ENCODE measurements at places on chromosomes 11 and 22. TPM values are rescaled to one million over a fixed set of nuclear protein-coding genes. Genes with fewer than 3 reads are reported as not detected.

- no peaks in the 10 kb centered on the region for H3K4me1 ChIP-seq
- DNase-seq, result no peak
- H3K36me3 ChIP-seq, result no peaks in the 10 kb centered on the region
- H3K27ac ChIP-seq, result no peak overlapping the region
- no peak overlapping the region for H3K4me3 ChIP-seq
- no peaks in the 10 kb centered on the region for H3K27me3 ChIP-seq
Measured at GRCh38 chr22:23375031-23375827, 194.9 kb downstream of the BCR start.

BATF2 gene
- total RNA-seq, result 0.76 TPM

DNA sequence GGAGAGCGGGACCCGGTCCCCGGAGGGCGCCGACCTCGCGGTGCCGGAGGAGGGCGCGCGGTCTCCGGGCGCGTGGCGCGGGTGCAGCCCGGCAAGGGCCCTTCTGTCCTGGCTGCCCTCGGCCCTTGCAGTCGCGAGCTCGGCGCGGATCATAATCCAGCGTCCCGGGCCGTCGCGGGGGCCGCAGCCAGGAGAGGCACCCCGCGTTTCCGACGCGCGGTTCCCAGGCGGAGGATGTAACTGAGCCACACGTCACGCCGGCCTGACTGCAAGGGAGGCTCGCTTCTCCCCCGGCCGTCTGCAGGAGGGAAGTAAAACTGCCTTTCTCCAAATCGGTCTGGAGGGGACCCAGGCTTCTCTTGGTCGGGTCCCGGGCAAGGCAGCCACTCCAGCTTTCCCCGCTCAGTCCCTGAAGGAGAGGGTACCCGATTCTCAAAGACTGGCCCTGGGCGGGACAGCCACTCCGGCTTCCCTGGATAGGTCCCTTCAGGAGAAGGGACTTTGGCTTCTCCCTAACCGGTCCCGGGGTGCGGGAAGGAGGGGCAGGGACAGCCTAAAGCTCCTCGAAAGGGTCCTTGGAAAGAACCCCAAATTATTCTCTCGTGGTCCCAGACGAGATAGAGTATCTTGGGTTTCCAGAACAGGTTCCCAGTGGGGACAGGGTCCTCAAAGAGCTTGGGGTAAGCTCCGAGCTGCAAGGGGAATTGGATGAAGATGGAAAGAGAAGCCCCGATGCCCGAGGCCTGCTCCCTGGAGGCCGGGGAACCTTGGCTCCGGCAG is 836 bp downstream of the SPON1 start:
- H3K36me3 ChIP-seq, result no peaks in the 10 kb centered on the region
- H3K4me3 ChIP-seq, result peak overlapping the region; percentile 17
- H3K4me1 ChIP-seq, result peaks cover 24% of the 10 kb centered on the region

- H3K27me3 ChIP-seq, result no peaks in the 10 kb centered on the region
- no peaks in the 10 kb centered on the region for H3K36me3 ChIP-seq
- peak overlapping the region; percentile 55 for H3K27ac ChIP-seq
- peak overlapping the region; percentile 77 for H3K4me3 ChIP-seq
- DNase-seq, result no peak
Measured at GRCh38 chr11:72642884-72643522, 31.2 kb downstream of the PDE2A start.

DNA sequence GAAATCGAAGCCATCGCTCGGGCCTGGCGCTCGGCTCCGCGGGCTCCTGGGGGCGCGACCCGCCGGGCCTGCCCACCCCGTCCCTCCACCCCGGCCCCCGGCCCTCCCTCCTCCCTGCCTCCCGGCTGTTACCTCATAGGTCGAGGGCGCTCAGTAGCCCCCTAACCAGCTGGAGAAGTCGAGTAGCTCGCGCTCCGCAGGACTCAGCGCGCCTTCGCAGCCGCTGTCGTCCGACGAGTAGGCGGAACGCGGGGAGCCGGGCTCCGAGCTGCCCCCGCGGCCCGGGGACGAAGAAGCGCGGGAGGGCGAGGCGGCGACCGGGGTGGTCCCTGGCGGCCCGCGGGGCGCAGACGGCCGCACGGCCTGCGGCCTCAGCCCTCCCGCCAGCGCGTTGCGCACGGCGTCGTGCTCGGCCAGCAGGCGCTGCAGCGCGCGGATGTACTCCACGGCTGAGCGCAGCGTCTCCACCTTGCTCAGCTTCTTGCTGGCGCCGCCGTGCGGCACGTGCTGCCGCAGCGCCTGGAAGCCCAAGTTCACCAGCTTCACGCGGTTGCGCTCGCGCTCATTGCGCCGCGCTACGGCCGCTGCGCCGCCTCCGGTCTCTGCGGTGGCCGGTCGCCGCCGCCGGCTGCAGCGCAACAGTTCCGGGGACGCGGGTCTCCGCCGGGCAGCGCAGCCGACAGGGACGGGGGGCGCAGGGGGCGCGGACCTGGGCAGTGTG is 627 bp downstream of the ASCL2 start:
- peaks cover 25% of the 10 kb centered on the region for H3K4me1 ChIP-seq
- H3K4me3 ChIP-seq, result peak overlapping the region; percentile 62
- peaks cover 82% of the 10 kb centered on the region for H3K27me3 ChIP-seq
- no peak for DNase-seq
- peak overlapping the region; percentile 60 for H3K27ac ChIP-seq
- no peaks in the 10 kb centered on the region for H3K36me3 ChIP-seq

DNA sequence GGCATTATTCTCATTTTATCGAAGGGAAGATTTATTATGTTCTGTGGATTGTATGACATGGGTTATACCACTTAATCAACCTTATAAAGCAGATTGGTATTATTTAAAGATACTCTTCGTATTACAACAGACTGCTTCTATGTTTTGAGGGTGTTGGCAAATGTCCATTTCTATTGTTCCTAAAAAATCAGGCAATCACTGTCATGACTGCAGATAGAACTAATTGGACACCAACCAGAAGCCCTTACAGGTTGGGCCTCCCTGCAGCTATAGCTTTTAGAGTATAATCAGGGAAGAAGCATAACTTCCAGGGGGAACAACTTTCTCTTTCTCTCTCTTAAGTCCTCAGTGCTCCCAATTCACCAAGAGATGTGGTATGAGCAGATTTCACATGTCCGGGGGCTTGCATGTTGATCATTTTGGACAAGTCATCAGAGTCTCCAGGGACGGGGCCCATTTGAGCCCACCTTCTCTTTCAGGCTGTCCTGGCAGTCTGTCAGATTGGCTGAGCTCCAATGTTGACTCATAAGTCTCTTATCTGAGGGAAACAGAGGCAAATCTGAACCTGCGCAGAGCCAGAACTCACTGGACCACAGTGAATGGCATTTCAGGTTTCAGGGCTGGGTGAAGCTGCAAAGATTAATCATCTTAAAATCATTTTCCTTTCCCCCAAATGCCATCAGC is 264.0 kb upstream of the CCDC90B start:
- H3K4me3 ChIP-seq, result no peak overlapping the region
- DNase-seq, result no peak
- no peaks in the 10 kb centered on the region for H3K36me3 ChIP-seq
- no peaks in the 10 kb centered on the region for H3K27me3 ChIP-seq
- H3K27ac ChIP-seq, result no peak overlapping the region

GRCh38 chr11:1422481-1422880 is 32.7 kb downstream of the BRSK2 start:
- H3K4me3 ChIP-seq, result no peak overlapping the region
- no peak overlapping the region for H3K27ac ChIP-seq
- H3K36me3 ChIP-seq, result no peaks in the 10 kb centered on the region
- no peaks in the 10 kb centered on the region for H3K27me3 ChIP-seq
- no peaks in the 10 kb centered on the region for H3K4me1 ChIP-seq

DNA sequence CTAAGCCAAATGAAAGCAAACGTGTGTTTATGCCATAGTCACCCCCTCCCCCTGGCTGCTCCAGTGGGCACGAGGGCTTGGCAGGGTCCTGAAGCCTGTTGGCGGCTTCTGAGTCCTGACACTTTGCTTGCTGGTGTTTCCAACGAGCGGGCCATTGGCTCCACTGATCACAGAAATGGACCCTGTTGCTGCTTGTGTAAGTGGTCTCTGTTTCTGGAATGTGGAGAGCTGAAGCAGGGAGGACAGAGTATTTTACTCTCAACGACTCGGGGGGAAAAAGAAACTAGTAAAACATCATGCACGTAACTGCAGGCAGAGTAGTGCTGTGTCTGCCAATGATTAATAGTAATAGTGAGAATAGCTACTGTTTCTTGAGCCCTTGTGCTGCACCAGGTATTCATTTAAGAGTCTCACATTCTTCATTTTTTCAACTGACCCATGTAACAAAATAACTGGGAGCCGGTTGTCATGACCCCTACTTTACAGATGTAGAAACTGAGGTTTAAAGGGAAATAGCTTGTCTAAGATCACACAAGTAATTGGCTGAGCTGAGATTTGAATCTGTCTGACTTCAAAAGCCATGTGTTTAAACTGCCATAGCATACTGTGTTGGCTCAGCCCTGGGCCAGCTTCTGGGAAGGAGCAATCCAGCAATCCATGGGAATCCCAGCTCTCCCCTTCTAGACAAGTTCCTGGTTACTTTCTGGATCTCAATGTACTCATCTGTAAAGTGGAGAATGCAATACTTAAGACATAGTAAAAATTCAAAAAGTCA is 526.7 kb downstream of the INSC start:
- no peak for DNase-seq
- no peaks in the 10 kb centered on the region for H3K36me3 ChIP-seq
- H3K4me1 ChIP-seq, result peaks cover 9% of the 10 kb centered on the region
- no peak overlapping the region for H3K27ac ChIP-seq
- H3K4me3 ChIP-seq, result no peak overlapping the region

EFCAB6 gene
- 0.30 TPM for total RNA-seq

MS4A8 gene
- not detected for total RNA-seq

DNA sequence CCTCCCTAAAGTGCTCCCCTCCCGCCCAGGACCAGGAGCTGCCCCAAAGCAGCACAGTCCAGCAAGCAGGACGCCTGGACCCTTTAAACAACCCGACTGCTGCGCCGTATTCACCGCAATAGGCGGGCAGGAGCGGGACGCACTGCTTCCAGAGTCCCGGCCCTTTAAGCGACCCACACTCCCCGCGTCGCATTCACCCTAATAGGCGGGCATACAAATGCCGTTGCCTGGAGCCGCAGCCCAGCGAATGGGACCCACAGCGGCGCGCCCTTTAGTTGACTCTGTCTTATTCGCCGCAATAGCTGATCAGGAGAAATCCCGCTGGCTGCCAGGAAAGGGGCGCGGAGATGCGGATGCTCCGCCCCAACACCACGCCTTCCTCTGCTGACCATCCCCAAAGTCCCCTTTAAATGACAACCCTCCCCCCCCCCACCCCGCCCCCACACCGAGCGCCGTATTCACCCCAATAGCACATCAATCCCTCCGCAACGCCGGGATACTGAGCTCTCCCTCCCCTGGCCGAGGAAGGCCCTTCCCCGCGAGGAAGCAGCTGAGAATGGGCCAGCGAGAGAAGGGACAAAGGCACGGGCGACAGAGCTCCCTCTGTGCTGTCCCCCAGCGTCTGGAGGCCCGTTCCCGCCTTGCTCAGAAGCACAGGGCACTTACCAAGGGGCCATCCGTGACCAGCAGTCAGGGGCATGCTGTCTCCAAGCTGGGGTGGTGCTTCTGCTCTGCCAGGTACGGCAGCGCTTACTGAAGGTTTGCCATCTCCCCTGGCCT is 4.7 kb downstream of the OSBPL5 start:
- no peak for DNase-seq
- H3K4me1 ChIP-seq, result peaks cover 60% of the 10 kb centered on the region
- no peaks in the 10 kb centered on the region for H3K27me3 ChIP-seq
- H3K27ac ChIP-seq, result peak overlapping the region; percentile 83
- H3K36me3 ChIP-seq, result no peaks in the 10 kb centered on the region

PHETA2 gene
- 6.3 TPM for total RNA-seq

ST3GAL4 gene
- 39.3 TPM for total RNA-seq

DNA sequence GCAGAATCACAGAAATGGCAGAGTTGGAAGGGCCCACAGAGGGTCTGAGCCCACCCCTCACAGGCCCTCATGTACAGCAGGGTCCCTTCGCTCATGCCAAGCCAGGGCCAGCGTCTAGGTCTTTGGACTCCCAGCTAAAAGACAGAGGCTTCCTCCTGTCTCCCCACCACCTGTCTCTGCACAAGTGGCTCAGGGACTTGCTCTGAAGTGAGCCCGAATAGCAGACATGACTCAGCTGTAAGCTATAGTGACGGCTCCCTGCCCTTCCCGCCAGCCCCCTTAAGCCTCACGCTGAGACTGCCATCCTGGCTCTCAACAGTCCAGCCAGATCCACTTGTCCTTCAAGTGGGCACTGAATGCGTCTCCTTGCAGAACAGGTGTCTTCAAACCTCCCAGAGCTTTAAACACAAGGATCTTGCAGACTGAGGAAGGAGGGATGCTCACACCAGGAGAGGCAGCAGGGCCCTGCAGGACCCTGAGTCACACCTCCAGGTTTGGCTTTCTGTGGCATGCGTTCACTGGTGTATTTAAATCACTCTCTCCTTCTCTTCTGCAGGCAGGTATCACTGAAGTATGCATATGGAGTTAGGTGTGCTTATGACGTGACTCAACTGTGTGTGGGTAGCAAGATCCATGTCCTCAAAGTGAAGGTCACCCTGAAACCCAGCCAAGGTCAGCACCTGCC is 154.9 kb downstream of the CACNA1I start:
- H3K4me1 ChIP-seq, result peaks cover 38% of the 10 kb centered on the region
- no peak for DNase-seq
- no peak overlapping the region for H3K4me3 ChIP-seq
- peaks cover 21% of the 10 kb centered on the region for H3K27me3 ChIP-seq

DNA sequence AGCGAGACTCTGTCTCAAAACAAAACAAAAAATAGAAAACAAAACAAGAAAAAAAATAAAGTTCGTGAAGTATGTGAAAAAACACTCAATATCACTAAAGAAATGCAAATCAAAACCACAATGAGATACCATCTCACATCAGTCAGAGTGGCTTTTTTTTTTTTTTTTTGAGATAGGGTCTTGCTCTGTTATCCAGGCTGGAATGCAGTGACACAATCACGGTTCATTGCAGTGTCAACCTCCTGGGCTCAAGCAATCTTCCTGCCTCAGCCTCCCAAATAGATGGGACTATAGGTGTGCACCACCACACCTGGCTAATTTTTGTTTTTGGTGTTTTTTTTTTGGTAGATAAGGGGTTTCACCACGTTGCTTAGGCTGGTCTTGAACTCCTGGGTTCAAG is 37.5 kb downstream of the ATG16L2 start:
- no peaks in the 10 kb centered on the region for H3K36me3 ChIP-seq
- no peak overlapping the region for H3K4me3 ChIP-seq
- no peak overlapping the region for H3K27ac ChIP-seq
- peaks cover 2% of the 10 kb centered on the region for H3K4me1 ChIP-seq

APOL4 gene
- 10.3 TPM for total RNA-seq

DNA sequence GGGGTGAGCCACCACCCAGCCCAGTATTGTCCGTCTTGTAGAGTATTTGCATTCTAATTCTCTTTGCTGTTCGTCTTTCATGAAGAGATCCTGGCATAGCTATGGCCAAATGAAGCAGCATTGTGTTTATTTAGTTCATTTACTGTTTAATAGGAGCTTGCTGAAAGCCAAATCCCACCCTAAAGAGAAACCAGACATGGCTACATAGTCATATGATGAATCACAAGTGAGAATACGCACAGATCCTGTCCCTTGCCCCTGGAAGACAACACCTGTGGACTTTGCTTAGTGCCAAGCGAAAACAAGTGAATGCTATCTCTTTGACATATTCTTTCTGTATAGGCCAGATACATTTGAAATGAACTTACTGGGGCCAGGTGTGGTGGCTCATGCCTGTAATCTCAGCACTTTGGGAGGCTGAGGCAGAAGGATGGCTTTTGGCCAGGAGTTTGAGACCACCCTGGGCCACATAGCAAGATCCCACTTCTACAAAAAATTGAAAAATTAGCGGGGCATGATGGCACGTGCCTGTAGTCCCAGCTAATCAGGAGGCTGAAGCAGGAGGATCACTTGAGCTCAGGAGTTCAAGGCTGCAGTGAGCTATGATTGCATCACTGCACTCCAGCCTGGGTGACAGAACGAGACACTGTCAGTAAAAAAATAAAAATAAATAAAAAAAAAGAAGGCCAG is 5.1 kb upstream of the ARFGAP3 start:
- no peak for DNase-seq
- H3K27ac ChIP-seq, result no peak overlapping the region
- H3K27me3 ChIP-seq, result no peaks in the 10 kb centered on the region
- H3K4me1 ChIP-seq, result peaks cover 6% of the 10 kb centered on the region
- no peak overlapping the region for H3K4me3 ChIP-seq

SPA17 gene
- total RNA-seq, result 8.5 TPM

Data from esophagus squamous epithelium (tissue), 5 donors.